Umbilical cord (tissue), 2 donors: ENCODE measurements at places on chromosomes 13 and 19.

GRCh38 chr13:38412266-38412665 lies 62.6 kb downstream of the UFM1 start:
- peak; percentile 13 for DNase-seq

GRCh38 chr19:29086182-29086581 lies 126.8 kb downstream of the UQCRFS1 start:
- no peak for DNase-seq

- peak; percentile 68 for DNase-seq
Observed at GRCh38 chr19:13207846-13208671, 57.8 kb downstream of the IER2 start.

DNA sequence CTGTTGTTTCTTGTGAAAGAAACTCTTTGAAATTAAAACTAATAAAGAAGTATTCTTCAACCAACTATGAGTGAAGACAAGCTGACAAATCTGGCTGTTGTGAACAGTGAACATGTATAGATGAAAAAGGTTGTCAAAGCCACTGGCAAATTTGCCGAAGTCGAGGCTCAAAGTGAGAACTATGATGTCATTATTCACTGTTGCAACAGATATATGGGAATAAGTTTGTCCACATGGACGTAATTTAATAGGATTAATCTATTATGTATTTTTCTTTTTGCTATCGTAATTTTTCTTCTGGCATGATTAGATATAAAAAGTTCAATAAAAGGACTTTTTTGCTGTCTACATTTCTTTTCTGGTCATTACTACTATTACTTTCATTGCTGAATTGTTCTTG lies 223.2 kb upstream of the ZNF507 start:
- no peak for DNase-seq

- DNase-seq, result no peak
Observed at GRCh38 chr19:57648331-57649003, 15.5 kb downstream of the ZNF211 start.

GRCh38 chr13:72696579-72696978 lies 30.9 kb downstream of the MZT1 start:
- DNase-seq, result peak; percentile 10

DNA sequence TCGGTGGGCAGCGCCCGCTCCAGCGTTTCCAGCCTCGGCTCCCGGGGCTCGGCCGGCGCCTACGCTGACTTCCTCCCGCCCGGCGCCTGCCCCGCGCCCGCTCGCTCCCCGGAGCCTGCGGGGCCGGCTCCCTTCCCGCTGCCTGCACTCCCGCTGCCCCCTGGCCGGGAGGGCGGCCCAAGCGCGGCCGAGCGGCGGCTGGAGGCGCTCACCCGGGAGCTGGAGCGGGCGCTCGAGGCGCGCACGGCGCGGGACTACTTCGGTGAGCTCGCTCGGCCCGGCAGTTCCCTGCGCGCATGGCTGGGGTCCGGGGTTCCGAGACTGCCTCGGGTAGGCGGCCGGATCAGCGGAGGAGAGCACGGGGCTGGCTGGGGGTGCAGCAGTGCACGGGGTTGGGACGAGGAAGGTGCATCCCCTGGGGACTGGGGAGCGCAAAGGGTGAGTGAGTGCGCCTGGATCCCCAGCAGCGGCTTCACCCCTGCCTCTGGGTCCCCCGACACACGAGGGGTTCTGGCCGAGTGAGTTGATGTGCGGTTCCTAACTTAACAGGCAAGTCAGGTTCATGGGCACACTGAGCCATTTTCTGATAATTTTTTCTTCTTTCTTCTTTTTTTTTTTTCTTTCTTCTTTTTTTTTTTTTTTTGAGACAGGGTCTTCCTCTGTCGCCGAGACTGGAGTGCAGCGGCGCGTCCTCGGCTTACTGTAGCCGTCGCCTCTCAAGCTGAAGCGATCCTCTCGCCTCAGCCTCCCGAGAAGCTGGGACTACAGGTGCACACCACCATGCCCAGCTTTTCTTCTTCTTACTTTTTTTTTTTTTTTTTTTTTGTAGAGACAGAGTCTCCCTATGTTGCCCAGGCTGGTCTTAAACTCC lies 1.1 kb downstream of the WTIP start:
- peak; percentile 25 for DNase-seq

DNA sequence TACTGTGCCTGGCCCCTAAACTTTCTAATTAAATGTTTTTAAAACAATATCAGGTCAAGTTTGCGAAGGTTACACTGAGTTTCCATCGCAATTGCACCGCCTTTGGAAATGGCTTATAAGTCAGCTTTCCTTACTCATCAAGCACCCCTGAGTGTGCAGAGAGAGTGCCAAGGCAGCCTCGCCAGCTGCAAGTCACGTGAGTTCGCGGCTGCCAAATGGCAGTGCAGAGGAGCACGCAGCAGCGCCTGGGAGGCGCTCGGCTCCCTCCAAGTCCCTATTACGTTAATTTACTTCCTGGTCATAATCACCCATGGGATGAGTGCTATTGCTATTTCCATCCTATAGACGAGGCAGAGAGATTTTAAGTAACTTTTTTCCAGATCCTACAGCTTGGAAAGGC lies 319.6 kb downstream of the TEX29 start:
- no peak for DNase-seq

- DNase-seq, result no peak
Observed at GRCh38 chr19:57434386-57435061, 601 bp upstream of the ZNF749 start.

DNA sequence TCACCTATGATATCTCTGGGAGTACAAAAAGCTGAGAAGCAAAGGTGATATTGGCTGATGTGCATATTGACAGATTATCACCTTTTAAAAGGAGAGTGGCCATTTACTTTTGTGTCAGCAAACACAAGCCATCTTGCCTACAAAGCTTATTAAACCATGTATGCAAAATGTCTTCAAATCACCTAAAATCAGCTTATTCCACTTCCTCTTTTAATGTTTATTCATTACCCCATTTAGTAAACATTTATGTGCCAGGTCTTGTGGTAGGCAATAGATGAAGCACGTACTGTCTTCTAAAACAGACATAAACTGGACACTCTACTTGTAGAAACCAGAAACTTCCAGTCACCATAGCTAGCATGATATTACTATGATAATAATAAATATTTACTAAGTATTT lies 354.6 kb downstream of the RBM26 start:
- no peak for DNase-seq

- peak; percentile 59 for DNase-seq
Observed at GRCh38 chr19:4327252-4327876, 11.3 kb downstream of the STAP2 start.

DNA sequence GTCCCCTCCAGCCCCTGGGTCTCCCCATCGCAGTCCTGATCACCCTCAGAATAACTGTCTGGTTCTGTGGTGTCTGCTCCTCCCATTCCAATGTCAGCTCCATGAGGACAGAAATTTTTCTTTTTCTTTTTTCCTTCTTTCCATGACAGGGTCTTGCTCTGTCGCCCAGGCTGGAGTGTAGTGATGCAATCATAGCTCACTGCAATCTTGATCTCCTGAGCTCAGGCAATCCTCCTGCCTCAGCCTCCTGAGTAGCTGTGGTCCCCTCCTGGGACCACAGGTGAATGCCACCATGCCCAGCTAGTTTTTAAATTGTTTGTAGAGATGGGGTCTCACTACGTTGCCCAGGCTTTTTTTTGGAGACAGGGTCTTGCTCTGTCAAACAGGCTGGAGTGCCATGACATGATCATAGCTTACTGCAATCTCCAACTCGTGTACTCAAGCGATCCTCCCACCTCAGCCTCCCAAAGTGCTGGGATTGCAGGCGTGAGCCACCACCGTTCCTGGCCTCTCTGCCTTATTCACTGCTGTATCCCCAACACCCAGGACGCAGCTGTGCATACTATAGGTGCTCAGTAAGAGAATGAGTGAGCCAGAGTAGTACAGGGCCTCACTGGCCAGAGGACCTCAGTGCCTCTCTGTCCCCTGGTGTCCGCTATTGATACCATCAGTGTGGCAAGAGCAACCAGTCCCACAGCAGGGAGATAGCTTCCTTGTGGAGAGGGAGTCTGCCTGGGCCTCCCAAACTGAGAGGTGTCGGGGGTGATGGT lies 5.2 kb upstream of the DOCK6 start:
- DNase-seq, result no peak

DNA sequence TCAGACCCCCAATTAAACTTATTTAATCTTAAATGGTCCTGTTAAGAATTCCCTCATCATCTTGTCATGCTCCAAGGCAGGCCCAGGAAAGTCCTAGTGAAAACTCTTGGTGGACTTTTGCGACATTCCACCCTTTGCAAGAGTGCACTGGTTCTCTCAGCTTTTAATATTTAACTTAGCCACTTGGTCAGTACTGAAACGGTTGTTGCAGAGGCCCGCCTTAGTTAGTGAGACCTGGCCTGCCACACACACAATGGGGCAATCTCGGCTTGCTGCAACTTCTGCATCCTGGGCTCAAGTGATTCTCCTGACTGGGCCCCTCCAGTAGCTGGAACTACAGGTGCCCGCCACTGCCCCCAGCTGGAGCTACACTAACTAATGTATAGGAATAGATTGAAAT lies 1366.0 kb downstream of the UQCRFS1 start:
- no peak for DNase-seq

GRCh38 chr13:97348569-97349100 lies 85.3 kb upstream of the RAP2A start:
- no peak for DNase-seq

- DNase-seq, result peak; percentile 46
Observed at GRCh38 chr19:16272945-16273344, 51.7 kb upstream of the KLF2 start.

DNA sequence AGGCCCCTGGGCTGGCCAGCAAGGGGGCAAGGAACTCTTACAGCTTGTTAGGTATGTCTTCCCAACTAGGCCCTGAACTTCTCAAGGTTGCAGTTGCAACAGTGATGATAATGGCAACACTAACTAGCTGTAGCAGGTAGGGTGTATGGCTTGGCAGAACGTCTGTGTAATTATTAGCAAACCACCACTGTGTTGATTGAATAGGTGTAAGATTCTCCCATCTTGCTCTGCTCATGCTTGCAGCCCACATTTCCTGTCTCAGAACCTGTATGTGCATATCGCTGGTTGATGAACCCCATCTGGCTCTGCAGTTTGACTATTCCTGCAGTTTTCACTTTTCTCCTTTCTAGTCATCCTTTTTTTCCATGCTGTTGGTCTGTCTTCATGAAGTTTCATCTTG lies 178.8 kb downstream of the KATNAL1 start:
- no peak for DNase-seq

GRCh38 chr19:18452386-18452785 lies 14.5 kb upstream of the ISYNA1 start:
- DNase-seq, result no peak

GRCh38 chr19:1151037-1151724 lies 22.9 kb downstream of the SBNO2 start:
- no peak for DNase-seq

DNA sequence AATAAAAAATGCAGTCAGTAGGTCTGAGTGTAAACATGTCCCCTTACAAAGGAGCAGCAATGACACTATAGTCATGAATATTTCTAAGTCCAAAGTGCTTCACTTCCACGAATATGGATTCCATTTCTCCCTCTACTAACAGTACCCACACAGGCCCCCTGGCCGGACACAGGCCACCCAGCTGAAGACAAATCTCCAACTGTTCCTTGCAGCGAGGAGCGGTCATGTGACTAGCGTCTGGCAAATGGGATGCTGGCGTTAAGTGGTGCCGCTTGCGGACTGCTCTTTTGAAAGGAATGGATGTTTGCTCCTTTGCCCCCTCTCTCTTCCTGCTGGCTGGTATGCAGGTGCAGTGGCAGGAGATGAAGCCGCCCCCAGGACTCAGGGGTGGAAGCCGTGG lies 16.2 kb downstream of the PPP1R12C start:
- no peak for DNase-seq

GRCh38 chr13:44075113-44075512 lies 195.4 kb downstream of the LACC1 start:
- peak; percentile 26 for DNase-seq

DNA sequence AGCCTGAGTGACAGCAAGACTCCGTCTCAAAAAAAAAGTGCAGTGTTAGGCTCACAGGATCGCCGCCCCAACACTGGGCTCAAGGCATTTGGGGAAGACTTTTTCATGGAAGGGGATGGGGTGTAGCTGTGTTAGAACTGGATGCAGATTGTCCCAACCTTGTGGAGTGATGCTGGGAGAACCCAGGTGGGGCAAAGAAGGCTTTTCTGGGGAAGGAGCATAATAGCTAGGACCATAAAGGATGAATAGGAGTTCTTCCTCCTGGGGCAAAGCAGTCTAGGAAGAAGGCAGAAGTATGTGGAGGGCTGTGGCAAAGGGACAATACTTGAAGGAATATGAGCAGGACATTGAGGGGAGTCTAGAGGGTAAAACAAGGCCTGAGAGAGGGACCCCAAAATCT lies 11.2 kb downstream of the TLE6 start:
- DNase-seq, result no peak

GRCh38 chr19:13146763-13147563 lies 3.2 kb downstream of the STX10 start:
- no peak for DNase-seq

GRCh38 chr19:22735911-22736645 lies 47.9 kb downstream of the ZNF99 start:
- DNase-seq, result no peak
